ENCODE measurements at places on chromosomes 3 and 15.

- no peak for DNase-seq
These were observed 62.0 kb upstream of the LEKR1 start for GRCh38 chr3:156763931-156764720.

DNA sequence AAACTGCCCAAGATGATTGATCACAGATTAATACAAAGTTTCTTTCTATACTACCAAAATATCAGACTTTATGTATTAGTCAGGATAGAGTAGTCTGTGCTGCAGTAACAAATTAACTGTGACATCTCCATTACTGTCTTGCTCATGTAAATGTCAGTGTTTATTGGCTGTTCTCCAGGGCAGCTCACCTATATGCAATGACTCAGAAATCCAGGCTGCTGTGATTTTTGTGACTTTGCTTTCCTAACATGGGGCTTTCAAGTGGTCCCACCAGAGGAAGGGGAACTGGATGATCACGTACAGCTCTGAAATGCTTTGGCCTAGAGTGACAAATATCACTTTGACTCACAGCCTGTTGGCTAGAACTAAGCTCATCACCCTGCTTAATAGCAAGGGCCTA, 12.9 kb downstream of the PLS1 start:
- no peak for DNase-seq

DNA sequence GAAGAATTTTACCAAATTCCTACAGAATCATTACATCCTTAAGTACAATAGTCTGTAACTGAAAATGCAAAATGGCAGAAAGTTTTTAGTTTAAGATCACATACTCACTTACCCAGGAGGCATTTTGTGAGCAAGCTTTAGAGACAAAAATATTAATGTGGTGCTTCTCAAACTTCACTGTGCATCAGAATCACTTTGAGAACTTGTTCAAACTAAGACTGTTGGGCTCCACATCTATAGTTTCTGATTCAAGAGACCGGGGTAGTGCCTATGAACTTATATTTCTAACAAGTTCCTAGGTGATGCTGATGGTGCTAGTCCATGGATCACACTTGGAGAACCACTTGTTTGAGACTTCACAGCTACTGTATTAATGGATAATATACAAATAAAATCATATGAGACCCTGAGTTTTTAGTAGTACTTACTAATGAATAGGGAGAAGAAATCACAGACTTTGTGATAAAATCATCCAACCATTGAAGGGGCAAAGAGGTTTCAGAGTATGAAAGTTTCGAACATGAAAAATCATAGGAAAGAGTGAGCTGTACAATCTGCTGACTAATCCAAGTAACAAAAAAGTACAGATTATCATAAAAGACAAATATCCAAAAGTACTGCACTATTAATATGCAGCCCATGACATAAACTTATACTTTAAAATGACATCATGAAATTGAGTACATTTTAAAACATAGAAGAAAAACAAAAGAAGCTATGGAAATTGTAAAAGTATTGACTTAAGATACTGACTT, 110.3 kb downstream of the ADAM10 start:
- DNase-seq, result no peak

DNA sequence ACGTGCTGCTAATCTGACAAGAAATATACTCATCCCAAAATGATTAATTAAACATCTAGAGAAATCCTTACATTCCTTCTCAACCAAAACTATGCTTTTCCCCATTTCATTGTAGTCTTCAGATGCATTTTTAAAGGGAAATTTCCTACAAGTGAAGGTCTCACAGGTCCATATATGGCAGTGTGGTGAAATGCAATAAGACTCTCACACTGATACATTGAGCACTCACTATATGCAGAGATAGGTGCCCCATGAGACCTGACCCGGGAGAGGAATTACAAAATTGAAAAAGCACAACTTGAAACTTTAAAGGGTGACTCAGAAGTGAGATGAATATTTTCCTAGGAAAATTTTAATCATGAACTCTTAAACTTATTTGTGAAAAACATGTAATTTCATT, 629.2 kb upstream of the NAALADL2 start:
- DNase-seq, result no peak

DNA sequence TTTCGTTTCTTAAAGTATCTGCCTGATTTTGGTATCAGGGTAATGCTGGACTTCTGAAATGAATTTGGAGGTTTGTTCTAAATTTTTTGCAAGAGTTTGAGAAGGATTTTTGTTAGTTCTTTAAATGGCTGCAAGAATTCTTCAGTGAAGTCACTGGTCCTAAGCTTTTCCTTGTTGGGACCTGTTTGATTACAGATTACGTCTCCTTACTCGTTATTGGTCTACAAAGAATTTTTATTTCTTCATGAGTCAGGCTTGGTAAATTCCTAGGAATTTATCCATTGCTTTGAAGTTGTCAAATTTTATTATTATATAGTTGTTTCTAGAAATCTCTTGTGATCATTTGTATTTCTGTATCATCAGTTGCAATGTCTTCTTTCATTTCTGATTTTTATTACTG, 196.0 kb downstream of the DPH6 start:
- DNase-seq, result no peak

- no peak for DNase-seq
These were observed 4.8 kb downstream of the SRGAP3 start for GRCh38 chr3:9244495-9245183.

DNA sequence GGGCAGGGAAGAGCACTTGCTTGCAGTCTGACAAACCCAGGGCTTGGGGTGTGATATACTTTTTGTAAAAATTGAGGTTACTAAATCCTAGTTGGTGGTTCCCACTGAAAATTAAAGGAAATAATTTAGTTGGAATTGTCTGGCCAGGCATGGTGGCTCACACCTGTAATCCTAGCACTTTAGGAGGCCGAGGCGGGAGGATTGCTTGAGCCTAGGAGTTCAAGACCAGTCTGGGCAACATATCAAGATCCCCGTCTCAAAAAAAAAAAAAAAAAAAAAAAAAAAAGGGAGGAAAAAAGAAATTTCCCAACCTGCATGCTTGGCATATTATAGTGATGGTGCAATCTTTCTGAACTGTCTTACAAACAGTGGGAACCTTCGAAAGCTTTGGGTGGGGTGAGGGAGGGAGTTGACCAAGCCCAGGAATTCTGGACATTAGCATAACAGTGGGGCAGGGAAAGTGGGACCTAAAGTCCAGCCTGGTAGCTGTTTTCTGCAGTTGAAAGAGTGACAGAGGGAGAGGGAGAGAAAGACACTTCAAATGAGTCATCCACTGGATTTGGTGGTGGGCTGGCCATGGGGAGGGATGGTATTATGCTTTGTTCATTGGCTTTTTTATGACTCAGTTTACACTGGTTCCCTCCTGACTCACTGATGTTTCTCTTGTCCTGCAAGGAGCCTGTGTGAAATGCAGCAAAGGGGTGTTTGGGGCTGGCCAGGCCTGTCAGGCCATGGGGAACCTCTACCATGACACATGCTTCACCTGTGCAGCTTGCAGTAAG, 41.1 kb downstream of the LIMD1 start:
- no peak for DNase-seq

DNA sequence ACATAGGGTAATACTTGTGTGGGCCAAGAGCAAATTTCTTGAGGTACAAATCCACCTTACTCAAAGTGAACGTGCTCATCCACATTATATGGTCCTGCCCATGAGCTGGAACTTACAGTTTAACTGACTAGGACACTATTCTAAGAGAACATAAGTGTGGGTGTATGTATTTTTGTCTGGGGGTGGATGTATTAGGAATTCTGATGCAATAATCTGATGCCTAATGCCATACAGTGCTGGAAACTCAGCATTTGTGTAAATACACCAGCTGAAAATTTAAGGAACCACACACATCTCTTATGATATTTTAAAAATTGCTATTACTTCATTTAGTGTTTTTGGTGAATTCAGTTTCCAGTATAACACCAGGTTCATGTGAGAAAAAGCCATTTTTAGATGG, 1350.7 kb downstream of the ZPLD1 start:
- no peak for DNase-seq

- DNase-seq, result no peak
These were observed 175.9 kb downstream of the PDZRN3 start for GRCh38 chr3:73448761-73449301.

DNA sequence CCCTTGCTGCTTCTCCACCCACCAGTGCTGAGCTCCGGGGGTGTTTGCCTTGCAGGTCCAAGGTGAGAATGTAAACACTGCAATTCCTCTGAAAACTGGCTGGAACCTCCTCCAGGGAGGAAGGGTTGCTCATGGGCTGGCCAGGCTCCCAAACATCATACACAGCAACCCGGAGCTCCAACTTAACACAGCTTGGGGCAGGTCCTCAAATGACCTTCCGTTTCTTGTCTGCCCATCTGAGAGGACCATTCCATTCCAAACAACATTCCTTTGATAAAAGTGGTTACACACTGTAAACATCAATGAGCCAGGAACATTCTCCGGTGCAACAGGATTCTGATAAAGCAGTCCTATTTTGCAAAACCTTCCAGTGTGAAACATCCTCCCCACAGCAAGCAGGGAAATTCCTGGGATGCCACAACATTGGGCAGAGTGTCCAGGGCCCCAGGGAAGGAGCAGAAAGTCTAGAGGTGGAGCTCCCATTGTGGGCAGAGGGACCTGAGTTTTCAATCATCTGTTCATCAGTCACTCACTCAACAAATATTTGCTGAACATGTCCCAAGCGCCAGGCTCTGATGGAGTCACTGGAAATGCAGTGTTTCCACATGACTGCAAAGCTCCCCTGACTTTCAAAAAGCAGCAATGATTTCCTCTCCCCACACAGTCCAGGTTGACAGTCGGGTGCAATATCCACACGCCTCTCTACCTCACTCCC, 7.3 kb upstream of the HEG1 start:
- no peak for DNase-seq

DNA sequence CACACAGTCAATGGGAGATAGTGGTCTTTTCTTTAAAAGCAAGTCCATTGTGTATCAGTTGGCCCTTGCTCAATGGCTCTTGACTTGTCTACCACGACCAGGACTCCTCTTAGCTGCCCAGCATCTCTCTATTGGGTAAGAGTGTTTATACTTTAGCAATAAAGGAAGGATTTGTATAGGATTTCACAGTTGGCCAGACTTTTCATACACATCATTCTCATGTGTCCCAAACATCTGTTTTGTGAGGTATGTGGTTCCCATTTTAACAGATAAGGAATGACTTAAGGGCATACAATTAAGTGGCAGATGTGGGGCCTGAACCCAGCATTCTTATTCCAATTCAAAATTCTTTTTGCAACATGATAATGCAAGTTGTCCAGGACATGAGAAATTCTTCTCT, 191.5 kb downstream of the CHST2 start:
- DNase-seq, result no peak

GRCh38 chr3:61582287-61582686, 20.9 kb downstream of the PTPRG start:
- DNase-seq, result no peak

DNA sequence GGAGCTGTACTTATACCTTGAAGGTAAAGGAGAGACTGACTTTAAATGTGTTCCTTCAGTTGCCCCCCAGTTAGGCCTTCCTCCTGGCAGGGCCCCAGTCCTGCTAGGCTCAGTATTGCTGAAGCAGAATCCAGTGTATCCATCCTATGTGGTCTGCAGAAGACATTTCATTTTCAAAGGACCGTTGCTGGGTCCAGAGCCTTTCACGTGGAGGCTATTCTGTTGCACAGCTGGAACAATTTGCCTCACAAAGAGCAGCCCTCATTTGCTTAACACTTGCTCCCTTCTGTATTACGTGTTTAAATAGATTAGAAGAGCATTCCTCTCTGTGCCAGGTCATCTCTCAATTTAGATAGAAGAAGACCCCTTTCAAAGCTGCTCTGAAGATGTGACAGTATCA, 78.9 kb upstream of the CFAP20DC start:
- DNase-seq, result no peak

DNA sequence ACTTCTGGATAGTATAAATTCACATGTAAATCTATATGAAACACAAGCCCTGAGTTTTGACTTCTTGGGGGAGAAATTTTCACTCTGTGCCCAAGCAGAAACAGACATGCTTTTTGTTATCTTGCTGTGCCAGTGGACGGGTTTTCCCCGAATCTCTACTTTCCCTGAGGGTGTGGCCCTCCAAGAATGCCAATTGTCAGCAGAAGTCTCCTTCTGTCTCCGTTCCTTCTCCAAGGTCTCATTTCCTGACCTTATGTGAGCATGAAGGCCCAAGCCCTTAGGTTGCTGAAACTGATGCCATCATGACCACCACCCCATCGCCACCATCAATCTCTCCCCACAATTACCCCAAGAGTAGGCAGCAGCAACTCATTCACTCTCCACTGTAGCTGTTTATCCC, 253.8 kb downstream of the XXYLT1 start:
- no peak for DNase-seq

DNA sequence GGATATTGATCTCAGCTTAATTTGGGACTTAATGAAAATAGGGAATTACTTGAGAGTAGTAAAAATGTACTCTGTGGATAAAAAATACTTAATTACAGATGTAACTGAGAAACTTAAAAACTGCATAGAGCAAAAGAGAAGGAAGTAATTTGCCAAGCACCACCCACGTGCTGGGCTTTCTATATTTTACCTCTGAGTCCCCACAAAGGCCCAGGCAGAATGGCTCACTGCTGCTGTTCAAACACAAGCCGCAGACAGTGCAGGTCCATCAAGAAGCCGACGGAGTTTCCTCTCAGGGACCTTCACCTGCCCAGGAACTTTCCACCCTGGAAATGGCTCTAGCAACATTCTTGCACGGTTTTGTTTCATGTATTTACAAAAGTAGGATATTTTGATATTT, 77.2 kb upstream of the TRPM1 start:
- no peak for DNase-seq

- DNase-seq, result no peak
These were observed 74.3 kb upstream of the ARPP21 start for GRCh38 chr3:35565048-35565447.

DNA sequence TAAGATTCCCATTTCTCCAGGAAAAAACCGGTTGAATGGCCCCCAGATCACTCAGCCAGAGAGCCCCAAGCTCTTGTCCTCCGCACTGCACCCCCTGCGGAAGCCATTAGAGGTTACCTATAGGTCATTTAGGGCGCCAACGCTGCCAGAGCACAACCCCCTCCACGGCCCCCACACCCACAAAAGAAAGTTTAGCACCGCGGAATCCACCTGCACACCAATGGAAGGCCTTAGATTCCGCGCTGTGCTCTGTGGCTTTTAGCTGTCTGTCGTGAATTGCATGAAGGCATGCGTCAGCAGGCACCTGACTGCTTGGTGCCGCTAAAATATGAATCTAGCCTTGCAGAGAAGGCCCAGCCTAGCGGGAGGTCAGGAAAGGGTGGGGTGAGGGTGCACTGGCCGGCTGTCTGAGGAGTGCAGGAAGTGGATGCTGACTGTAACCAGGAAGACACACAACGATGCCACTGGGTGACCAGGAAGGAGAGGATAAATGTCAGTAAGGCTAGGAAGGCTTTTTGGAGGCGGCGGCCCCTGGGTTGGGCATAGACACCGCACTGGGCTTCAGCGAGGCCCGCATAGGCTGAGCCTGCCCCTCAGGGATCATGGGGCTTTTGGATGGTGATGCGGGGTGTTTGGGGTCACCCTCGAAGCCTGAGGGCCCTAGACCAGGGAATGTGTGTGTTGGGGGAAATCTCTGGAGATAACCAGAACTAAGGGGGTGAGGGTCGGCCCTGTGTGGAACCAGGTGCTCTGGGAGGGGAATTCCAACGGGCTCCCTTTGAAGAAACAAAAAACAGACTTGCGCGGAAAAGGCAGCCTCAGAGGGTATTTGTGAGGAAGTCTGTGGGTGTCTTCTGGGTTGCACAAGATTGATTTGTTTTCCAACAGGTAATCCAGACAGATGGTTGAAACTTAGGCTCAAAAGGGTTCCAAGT, 976 bp upstream of the NUP210 start:
- DNase-seq, result peak; percentile 23
